ENCODE measurements at places on chromosomes 12 and 14.

- DNase-seq, result no peak
Observed at GRCh38 chr12:50120521-50120920, 8.5 kb downstream of the COX14 start.

- DNase-seq, result peak; percentile 98
Observed at GRCh38 chr12:6323340-6323994, 13.0 kb downstream of the PLEKHG6 start.

- DNase-seq, result peak; percentile 87
Observed at GRCh38 chr12:9118158-9118557, 2.4 kb upstream of the A2M start.

DNA sequence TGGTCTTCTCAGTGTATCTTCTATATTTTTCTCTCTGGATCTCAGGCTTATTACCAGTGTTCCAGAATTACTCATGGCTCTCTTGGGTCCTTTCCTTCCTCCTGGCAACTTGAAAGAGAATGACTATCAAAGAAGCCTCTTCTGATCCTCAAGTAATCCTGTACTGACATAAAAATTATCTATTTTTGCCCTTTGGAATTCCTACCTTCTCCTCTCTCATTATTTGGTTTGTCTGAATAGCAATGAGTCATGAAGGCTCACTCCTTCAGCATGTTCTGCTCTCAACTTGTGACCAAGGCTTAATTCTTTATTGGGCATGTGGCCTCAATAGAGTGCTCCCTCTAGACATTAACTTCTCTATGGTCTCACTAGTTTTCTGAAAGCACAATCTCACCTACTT is 553.6 kb upstream of the ATP2B1 start:
- no peak for DNase-seq

DNA sequence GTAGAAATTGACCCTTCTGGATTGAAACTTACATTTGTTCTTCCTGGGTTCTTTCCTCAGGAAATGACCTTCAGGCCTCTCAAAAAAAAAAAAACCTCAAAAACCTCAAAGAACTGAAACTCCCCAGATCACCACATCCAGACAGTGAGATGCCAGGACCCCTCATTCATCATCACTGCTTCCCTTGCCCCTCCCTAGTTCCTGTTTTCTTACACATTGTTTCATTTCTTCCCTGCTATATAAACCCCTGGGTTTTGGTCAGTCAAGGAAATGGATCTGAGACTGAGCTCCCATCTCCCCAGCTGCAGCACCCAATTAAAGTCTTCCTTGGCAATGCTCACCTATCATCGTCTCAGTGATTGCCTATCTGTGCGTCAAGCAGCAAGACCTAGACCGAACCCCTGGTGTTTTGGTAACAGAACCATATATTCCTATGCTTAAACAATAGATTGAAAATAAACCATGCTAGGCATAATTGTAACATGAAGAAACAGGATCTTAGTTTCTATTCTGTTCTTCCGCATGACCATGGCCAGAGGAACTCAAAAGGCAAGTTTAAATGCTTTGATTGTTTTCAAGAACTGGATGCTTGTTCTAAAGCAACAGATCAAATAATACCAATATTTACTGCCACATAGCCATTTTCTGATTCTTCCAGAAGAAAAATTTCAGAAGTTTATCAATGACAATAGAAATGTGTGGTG is 108.0 kb upstream of the MAX start:
- no peak for DNase-seq
